ENCODE measurements at places on chromosomes 3 and 15. TPM values are rescaled to one million over a fixed set of nuclear protein-coding genes. Genes with fewer than 3 reads are reported as not detected.

TAGLN3 gene
- total RNA-seq = 11.2 TPM

MYL3 gene
- 9.6 TPM for total RNA-seq

PRSS50 gene
- 0.21 TPM for total RNA-seq

DNAJB8 gene
- not detected for total RNA-seq

MLF1 gene
- 23.8 TPM for total RNA-seq

RLBP1 gene
- not detected for total RNA-seq

MAP1A gene
- total RNA-seq = 5.9 TPM

SH3GL3 gene
- 2.0 TPM for total RNA-seq
